H9 (cell line): ENCODE measurements at places on chromosomes 1 and 21. TPM values are rescaled to one million over a fixed set of nuclear protein-coding genes. Genes with fewer than 3 reads are reported as not detected.

The ZBTB8A gene
- 11.1 and 11.3 TPM in 2 replicates for total RNA-seq

DNA sequence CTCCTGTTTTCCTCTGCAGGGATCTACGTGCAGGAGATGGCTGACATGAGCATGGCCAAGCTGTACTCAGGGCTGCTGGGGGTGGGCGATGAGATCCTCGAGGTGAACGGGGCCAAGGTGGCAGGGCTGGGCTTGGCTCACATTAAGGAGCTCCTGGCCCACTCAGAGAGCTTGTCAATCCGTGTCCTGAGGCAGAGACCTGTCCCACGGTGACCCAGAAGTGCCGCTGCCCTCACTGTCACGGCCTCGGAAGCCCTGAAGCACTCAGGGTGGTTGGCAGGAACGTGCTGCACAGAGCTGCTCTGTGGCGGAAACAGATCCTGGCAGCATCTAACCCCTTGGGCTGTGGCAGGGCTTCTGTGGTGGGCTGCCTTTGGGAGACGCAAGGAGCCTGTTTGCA lies 37.6 kb downstream of the KIAA1614 start:
- no peak for DNase-seq

The MYOM3 gene
- 0.07 and 0.11 TPM in 2 replicates for total RNA-seq

GRCh38 chr1:86156566-86157455 lies at the start of gene COL24A1:
COL24A1 (minus strand) TSS chr1:86156772; CDS start chr1:86156396, 376 bp downstream.
- DNase-seq: peak; percentile 89

The BTBD19 gene
- total RNA-seq: 1.4 and 1.9 TPM in 2 replicates

The CRP gene
- not detected in 2 replicates for total RNA-seq

- DNase-seq: no peak
Measured at GRCh38 chr1:161720956-161721737, at the start of gene FCRLB. FCRLB (plus strand) TSS chr1:161721544; CDS start chr1:161722673, 1,129 bp downstream.

- DNase-seq: no peak
Measured at GRCh38 chr1:192477630-192478029, 97.9 kb upstream of the RGS1 start.

DNA sequence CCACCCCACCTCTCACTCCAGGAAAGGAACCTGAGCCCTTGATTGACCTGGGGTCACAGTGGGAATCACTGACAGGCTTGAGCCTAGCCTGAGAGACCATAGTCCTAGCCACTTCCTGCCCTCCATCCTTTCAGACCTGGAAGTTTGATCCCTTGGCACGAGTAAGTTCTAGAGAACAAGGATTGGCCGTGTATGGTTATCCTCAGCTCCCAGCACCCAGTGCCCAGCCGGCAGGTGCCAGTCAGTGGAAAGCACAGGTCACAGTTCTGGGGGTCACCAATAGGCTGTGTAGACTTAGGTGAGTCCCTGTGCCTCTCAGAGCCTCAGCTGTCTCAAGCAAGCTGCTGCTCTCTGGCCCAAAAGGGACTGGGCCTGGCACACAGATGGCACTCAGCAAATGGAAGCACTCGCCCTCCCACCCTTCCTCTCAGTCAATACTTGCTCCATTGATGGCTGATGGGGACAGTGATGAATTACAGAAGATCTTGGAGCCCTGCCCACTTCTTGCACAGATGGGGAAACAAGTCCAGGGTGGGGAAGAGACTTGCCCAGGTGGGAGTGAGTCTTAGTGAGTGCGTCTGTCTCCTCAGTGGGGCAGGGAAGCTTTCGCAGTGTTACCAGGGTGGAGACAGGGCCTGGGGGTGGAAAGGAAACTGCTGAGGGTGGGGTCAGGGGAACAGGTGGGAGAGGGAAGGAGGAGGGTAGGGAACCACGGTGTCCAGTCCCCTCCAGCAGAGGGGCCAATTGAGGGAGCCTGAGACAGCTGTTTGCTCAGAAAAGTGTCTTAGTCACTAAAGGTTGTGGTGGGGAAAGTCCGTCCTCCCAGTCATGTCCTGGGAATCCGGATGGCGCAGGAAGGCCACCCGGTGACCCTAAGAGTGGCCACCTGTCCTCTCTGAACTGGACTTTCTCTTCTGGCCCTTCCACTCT lies 2.6 kb upstream of the KCNQ4 start:
- no peak for DNase-seq

- DNase-seq: no peak
Measured at GRCh38 chr21:31103571-31104265, 65.4 kb upstream of the KRTAP19-8 start.

- peak; percentile 90 for DNase-seq
Measured at GRCh38 chr1:65309304-65310077, at the start of gene DNAJC6. DNAJC6 (plus strand) TSS chr1:65309543; CDS start chr1:65309746, 203 bp downstream.
